ENCODE measurements at places on chromosomes 13 and 19. TPM values are rescaled to one million over a fixed set of nuclear protein-coding genes. Genes with fewer than 3 reads are reported as not detected.

- H3K27ac ChIP-seq: no peak overlapping the region
- no peaks in the 10 kb centered on the region for H3K4me1 ChIP-seq
- no peak for DNase-seq
- no peaks in the 10 kb centered on the region for H3K27me3 ChIP-seq
These were observed 418.0 kb downstream of the ZNF536 start for GRCh38 chr19:30790056-30790680.

DNA sequence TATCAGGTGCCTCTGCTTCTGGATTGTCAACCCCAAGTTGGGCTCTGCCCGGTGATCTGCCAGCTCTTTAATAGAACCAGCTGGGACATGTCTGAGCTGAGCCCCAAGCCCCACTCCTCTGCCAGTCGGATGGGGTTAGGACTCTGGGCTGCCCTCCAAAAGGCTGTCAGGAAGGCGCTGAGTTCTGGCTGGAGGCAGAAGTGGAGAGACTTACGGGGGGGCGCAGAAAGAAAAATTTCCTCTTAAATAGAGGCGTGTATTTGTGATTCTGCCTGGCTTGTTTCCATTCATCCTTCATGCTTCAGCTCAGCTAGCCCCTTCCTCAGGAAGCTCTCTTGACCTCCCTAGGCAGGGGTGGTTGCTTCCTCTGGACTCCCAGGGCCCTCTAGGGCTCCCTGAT is 985 bp upstream of the KCNK6 start:
- peak overlapping the region; percentile 71 for H3K4me3 ChIP-seq
- H3K27ac ChIP-seq: peak overlapping the region; percentile 6
- DNase-seq: no peak
- no peaks in the 10 kb centered on the region for H3K36me3 ChIP-seq
- H3K27me3 ChIP-seq: no peaks in the 10 kb centered on the region
- peaks cover 51% of the 10 kb centered on the region for H3K4me1 ChIP-seq

- no peaks in the 10 kb centered on the region for H3K36me3 ChIP-seq
- H3K27me3 ChIP-seq: peaks cover 7% of the 10 kb centered on the region
- H3K4me3 ChIP-seq: no peak overlapping the region
- H3K27ac ChIP-seq: no peak overlapping the region
These were observed 43.0 kb downstream of the CACNA1A start for GRCh38 chr19:13463296-13463695.

GRCh38 chr19:14410091-14411051 is 8.8 kb downstream of the DDX39A start:
- H3K4me1 ChIP-seq: peaks cover 8% of the 10 kb centered on the region
- no peak for DNase-seq
- H3K36me3 ChIP-seq: peaks cover 83% of the 10 kb centered on the region
- H3K27me3 ChIP-seq: no peaks in the 10 kb centered on the region
- no peak overlapping the region for H3K27ac ChIP-seq

DNA sequence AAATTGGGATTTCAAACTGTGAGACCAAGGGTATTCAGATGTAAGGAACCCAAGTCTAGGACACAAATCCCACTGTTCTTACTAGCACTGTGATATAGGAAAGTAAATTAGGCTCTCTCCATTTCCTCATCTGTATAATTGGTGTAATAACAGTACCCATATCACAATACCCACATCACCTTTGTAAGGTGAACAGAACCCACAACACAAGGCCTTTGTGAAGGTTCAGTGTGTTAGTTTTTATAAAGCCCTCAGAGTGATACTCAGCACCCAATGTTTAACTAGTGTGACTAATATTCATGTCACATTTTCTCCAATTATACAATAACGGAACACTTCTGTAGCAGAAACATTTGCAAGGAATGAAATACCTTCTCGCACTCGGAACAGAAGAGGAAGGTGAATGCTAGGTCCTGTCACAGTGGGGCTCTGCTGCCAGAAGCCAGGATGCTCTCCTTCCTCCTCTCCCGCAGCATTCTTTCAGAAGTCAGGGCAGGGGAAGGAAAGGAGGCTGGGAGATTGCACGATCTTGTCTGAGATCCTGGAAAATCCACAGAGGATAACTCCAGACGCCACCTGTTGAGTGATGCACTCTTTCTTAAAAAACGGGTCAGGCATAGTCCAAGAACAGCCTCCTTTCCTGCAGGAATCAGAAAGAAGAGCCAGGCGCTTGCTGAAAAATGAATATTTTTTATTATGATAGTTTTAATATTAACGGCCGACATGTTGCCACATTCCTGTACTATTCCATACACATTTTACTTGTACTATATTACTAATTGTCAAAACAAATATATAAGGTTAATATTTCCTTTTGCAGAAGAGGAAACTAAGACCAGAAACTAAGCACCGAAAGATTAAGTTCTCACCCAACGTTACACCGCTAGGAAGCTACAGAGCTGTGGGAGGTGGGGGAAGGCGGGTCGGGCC is 762 bp downstream of the ZNF45 start:
- H3K27me3 ChIP-seq: no peaks in the 10 kb centered on the region
- H3K36me3 ChIP-seq: peaks cover 38% of the 10 kb centered on the region
- H3K4me3 ChIP-seq: peak overlapping the region; percentile 76
- H3K4me1 ChIP-seq: peaks cover 15% of the 10 kb centered on the region
- H3K27ac ChIP-seq: peak overlapping the region; percentile 88

- DNase-seq: no peak
- H3K27ac ChIP-seq: no peak overlapping the region
- H3K27me3 ChIP-seq: no peaks in the 10 kb centered on the region
- H3K36me3 ChIP-seq: no peaks in the 10 kb centered on the region
- H3K4me3 ChIP-seq: no peak overlapping the region
These were observed 11.6 kb downstream of the WIZ start for GRCh38 chr19:15438124-15438496.

DNA sequence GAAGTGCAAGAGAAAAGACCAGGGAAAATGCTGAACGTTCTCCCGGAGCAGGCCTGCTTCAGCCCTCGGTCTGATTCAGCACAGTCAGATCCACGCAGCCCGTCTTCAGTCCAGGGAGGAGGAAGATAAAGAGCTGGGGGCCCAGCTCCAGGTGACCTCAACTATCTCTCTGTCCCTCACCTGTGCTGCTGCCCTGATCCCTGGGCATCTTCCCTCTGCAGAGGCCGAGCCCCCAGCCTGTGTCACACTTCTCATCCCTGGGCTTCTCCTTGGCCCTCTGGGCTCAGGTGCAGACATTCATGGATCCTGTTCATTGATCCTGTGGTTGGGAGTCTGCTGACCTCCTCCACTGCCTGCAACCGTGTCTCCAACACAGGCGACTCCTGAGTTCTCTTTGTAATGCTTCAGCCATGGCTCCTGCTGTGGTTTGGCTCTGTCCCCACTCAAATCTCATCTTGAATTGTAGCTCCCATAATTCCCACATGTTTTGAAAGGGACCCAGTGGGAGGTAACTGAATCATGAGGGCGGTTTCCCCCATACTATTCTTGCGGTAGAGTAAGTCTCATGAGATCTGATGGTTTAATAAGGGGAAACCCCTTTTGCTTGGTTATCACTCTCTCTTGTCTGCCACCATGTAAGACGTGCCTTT is 27.9 kb downstream of the COL4A2 start:
- H3K4me1 ChIP-seq: peaks cover 38% of the 10 kb centered on the region
- no peak overlapping the region for H3K27ac ChIP-seq
- no peaks in the 10 kb centered on the region for H3K27me3 ChIP-seq
- no peak overlapping the region for H3K4me3 ChIP-seq

ZNF726 gene
- 2.0 TPM for total RNA-seq

CAMSAP3 gene
- total RNA-seq: 29.1 TPM

PSPN gene
- 1.7 TPM for total RNA-seq

KCNJ14 gene
- 1.1 TPM for total RNA-seq

PSG2 gene
- total RNA-seq: not detected
